Left renal cortex interstitium (tissue), 4 donors: ENCODE measurements at places on chromosomes 4 and X. TPM values are rescaled to one million over a fixed set of nuclear protein-coding genes. Genes with fewer than 3 reads are reported as not detected.

The MAGEA4 gene
- polyA plus RNA-seq, result not detected

The MEPE gene
- polyA plus RNA-seq, result not detected

GRCh38 chrX:145549496-145549895 lies 268.1 kb upstream of the SLITRK2 start:
- DNase-seq, result no peak

DNA sequence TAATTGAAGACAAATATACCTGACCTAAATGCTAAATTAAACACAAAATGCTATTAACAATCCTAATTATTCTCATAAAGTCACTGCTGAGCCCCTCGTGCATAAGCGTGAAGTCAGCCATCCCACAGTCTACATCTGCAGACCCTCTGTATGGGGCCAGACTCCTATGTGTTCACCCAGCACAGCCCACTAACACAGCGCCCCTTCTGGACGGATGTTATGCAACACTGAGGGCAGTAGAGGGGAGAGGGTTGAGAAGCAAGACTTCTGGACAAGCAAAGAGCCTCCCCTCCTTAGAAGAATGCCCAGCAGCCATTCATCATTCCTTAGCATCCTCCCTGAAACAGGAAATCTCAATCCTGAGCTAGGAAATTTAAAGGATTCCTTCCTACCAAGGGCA lies 7.9 kb downstream of the TRPC3 start:
- no peak for DNase-seq
